ENCODE measurements at places on chromosomes 7 and 10.

GRCh38 chr10:70738006-70738760 is 47.0 kb downstream of the TBATA start:
- DNase-seq = no peak

DNA sequence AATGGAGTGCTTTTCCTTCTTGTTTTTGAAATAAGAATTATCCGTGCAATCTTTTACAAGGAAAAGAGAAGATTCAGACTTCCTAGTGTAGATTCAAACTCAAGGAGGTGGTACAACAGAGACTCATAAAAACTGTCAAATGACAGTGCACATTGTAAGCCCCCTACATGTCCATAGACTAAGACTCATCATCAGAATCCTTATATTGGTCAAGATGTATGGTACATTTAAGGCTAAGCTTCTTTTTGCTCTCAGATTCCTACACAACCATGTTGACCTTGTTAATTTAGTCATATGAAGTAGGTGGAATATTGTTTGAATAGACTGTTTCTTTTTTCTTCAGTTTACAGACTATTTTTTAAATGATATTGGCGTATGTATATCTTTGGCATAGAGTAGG is 11.6 kb downstream of the CD36 start:
- no peak for DNase-seq

DNA sequence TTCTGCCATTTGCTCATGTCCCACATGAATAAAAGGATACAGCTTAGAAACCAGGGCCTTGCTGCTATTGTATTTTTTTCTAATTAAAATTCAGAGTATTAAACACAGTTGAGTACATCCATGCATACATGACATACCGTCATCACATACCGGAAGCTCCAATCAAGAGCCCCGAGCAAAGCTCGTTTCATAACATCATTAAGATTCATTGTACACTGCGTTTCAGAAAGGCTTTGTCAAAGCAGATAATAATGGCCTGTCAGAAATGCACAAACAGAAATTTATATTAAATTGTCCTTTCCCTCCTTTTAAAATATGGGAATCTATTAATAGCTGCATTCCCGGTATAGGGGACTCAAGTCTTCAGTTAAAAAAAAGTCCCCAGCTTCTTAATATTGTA is 103.4 kb downstream of the PRTFDC1 start:
- no peak for DNase-seq

GRCh38 chr7:1540776-1541271 is 10.3 kb downstream of the MAFK start:
- no peak for DNase-seq

GRCh38 chr10:18610517-18610916 is 40.9 kb downstream of the NSUN6 start:
- DNase-seq = no peak
